Left hindlimb (tissue), 1 donor: ENCODE measurements at places on chromosomes 11 and 22.

GRCh38 chr22:16965083-16965482 lies 42.9 kb downstream of the GAB4 start:
- no peak for DNase-seq

DNA sequence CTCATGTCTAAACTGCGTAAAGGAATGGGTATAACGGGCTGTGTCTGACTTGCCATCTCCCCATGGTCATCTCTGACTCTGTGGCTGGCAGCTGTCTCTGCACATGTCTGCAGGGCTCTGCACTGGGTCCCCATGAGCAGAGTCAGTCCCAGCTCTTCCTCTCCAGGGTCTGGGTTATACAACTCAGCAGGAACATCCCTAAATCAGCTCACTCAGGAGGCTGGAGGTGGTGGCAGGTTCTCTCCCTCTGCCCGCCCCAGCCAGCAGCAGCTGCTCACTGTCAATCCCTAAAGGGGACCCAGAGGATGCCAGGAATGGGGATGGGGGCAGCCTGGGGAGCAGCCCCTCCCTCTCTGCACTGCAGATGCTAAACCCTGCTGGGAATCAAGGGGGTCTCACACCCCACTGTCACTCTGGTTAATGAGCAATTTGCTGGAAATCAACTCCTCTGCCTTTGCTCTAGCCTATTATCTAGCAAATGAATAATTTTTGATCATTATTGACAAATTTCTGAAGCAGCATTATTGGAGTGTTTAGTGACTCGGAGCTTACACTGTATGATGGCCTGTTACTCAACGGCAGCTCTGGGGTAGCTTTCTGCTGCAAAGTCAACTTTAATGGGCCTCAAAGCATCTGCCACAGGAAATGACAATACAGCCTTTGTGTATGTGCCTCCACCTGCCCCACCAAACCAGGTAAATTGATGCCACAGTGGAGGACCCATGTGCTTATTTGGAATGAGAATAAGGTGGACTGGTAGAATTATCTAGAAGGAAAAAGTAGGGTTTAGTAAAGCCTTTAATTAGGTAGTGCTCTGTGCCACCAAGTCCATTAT lies 55.7 kb upstream of the SHANK2 start:
- DNase-seq = no peak

- DNase-seq = no peak
Measured at GRCh38 chr11:4921796-4922195, 2.3 kb downstream of the OR51G1 start.

- no peak for DNase-seq
Measured at GRCh38 chr11:74412321-74412720, 14.1 kb upstream of the PGM2L1 start.

DNA sequence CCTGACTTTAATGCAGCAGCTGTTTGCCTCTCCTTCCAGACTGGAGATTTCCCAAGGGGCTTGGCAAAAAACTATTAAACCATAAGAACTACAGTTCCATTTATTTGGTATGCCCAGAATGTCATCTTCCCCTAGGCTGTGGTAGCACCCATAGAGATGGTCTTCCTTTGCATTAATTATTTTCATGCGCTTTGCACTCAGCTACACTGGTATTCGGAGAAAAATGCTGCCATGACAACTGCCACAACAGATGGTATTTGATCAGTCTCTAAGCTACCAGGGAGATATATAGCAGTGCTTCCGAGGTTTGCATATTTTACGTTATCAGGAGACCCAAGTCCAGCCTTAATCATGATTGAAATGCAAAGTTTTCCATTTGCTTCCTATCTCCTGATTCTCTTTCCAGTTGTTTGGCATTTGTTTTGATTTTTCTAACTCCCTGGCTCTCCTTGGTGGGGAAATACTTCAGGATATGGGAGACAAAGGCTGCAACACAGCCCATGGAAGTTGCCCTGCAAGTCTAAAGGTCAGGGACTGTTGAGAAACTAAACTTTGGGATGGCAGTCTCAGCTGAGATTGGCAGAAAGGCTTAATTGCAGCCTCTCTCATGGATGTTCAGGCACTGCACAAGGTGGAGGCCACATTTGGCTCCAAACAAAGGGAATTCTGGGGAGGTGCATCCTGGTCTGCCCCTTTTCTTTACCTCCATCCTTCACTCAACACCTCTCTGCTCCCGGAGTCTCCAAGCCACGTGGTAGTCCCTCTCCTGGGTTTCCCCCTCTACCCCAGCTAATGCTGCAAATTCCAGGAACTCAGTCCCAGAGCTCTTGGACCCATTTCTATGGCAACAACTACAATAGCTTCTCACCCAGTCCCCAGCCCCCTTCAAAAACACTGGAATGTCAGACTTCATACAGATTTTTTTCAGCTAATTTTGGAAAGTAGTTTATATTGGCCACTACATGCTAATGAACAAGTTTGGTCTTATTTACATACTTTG lies 151.8 kb downstream of the NAV2 start:
- DNase-seq = no peak

GRCh38 chr22:46753360-46753759 lies 9.1 kb upstream of the TBC1D22A start:
- DNase-seq = no peak

GRCh38 chr11:19929655-19930054 lies 217.0 kb downstream of the NAV2 start:
- no peak for DNase-seq

- no peak for DNase-seq
Measured at GRCh38 chr11:120403966-120404365, 67.8 kb downstream of the ARHGEF12 start.

DNA sequence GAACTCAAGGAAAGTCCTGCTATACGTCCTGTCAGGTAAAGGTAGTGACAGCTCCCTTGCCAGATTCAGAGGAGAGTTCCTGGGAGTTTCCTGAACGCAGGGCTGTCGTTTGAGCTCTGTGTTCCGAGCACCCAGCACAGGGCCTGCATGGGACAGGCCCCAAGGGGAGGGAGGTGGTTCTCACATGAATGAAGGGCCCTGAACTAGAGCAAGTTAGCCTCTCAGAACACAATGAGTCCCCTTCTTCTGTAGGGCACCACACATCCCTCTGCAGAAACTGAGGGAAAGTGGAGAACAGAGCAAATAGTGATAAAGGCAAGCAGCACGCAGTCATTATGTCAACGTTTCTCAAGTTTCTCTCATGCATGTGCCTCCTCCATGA lies 35.3 kb downstream of the NEU3 start:
- no peak for DNase-seq

- DNase-seq = no peak
Measured at GRCh38 chr11:44901120-44901633, 49.5 kb downstream of the TP53I11 start.

DNA sequence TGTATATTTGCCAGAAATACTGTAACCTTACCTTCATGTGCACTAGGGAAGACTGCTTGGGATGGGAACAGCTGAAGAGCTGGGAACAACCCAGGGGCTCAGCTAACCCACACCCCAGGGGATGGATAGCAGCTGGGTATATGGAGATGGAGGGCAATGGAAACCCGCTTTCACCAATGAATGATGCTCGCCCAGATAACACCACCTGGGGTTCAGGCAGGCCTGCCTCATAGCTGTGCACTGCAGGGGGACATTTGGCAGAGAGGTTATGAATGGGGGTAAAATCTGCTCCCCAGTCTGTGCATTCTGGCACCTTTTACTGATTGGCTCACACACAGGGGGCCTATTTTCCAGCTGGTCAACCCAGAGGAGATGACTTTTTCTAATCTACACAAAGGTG lies 170.7 kb downstream of the CHST1 start:
- DNase-seq = no peak

GRCh38 chr22:49394116-49394785 lies 433.4 kb downstream of the BRD1 start:
- no peak for DNase-seq

- no peak for DNase-seq
Measured at GRCh38 chr11:99464985-99465384, 444.2 kb downstream of the CNTN5 start.

DNA sequence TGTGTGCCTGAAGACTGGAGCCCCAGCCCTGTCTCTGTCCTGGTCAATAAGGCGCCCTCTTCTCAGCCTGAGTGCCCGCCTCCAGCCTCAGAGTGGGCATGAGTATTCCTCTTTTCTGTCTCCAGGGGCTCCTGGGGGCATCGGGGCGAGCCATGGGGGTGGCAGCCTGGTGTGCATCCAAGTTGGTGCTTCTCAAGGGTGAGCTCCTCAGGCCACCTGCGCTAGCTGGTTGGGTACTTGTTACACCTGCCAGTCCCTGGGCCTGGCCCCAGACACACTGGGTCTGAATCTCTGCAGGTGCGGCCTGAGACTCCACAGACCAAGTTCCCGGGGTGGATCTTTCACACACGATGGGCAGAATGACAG lies 168.6 kb upstream of the B3GAT1 start:
- no peak for DNase-seq

GRCh38 chr11:67290801-67291200 lies 1.7 kb downstream of the ANKRD13D start:
- no peak for DNase-seq

DNA sequence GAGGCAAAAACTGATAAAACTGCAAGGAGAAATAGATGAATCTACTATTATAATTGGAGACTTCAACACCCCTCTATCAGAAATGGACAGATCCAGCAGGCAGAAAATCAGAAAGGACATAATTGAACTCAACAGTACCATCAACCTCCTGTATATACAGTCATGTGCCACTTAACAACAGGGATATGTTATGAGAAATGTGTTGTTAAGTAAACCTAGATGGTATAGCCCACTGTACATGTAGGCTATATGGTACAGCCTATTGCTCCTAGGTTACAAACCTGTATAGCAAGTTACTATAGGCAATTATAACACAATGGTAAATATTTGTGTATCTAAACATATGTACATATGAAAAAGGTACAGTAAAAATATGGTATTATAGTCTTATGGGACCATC lies 66.8 kb upstream of the PHF21A start:
- DNase-seq = no peak

GRCh38 chr22:40041366-40042137 lies 46.8 kb downstream of the FAM83F start:
- no peak for DNase-seq

DNA sequence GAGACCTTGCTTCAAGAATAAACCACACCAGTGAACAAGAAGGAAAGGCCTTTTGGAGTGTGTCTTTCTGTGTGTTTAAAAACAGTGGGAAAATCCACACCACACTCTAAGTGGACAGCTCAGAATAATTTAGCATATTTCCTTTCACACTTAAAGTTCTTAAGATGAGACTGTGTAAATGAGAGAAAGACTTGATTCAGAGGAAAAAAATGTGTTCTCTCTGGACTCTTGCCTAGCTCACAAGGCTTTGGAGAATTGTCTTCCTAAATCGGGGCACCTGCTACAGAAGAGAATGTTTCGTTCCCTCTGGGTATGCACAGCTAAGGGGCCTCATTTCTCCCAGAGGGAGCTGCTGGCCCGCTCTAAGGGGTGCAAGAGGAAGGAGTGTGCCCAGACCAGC lies 28.4 kb upstream of the CRTAM start:
- DNase-seq = no peak

DNA sequence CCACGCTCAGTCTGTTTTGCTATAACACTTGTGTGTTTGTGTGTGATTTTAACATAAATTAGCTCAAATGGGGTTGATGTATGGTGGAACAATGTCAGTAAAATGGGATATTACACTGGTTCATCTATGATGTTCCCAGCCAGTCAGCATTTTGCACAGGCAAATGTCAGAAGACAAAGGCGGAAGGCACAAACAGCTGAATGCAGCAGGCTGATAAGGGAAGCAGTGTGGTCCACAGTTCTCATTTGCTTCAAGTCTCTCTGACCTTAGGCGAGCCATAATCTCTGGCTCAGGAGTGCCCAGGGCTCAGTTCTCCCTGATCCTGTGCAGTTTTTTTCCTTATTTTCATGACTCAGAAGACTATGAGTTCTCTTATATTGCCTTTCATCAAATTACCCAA lies 102.7 kb downstream of the FAR1 start:
- DNase-seq = no peak

DNA sequence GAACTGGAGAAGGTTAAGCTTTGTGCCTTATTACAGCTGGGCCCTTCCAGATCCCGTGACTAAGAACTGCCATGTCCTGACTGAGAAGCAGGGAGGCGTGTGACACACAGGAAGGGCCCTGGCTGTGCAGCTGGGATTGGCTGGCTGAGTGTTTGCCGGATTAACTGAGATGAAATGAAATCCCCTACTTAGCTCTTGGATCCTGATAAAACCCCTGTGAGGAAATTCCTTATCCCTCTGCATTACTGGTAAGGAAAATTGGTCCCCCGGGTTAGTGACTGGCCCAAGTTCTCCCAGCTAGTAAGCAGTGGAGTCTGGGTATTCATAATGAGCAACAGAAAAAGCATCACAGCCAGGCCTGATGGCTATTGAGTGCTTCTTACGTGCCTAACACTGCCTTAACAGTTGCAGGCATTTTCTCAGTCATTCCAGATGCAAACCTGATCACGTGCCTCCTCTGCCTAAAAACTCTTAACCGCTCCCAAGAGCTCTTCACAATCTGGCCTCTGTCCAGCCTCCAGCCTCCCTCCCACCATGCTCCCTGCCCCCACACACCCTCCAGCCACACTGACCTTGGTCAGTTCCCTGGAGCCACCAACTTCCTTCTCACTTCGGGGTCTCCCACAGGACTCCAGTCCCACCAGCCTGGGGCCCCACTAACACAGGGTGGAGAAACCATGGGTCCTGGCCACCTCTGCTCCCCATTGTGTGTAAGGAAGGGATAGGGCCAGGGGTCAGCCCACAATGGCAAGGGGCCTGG lies 37.8 kb downstream of the ARRB1 start:
- DNase-seq = peak; percentile 49

DNA sequence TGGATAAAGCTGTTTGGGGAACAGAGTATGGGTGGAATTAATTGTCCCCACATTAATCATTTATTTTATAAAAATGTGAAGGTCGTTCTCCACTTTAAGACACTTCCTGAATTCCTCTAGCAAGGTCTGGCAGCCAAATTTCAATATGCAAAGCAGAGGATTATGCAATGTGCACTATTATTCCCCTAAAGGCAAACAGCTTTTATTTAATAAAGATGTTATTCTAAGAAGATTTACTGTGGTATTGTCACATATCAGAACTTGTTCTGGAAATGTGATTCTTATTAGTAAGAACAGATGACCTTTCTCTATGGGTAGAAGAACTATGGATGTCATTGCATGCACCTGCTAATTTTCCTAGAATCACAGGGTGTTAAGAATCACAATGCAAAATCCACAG lies 1128.8 kb upstream of the CCDC90B start:
- no peak for DNase-seq

GRCh38 chr22:37088750-37089408 lies 20.6 kb downstream of the TMPRSS6 start:
- DNase-seq = no peak

DNA sequence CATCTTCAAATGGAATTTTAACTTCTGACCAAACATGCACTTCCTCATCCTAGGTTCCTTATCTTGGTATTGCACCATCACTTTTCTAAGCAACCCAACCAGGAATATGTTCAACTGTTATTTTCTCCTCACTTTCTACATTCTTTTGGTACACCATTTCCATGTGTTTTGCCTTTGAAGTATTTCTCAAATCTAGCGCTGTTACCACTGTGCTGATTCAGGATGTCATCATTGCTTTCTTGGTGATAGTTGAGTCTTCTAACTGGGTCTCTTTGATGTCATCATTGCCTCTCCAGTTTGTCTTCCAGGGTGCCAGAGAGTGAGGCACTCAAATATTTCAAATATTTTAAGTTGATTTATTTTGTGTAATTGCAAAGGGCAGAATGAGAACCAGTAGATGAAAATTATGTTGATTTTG lies 47.5 kb downstream of the HORMAD2 start:
- no peak for DNase-seq

- DNase-seq = no peak
Measured at GRCh38 chr11:70466154-70466553, 67.8 kb downstream of the CTTN start.

GRCh38 chr11:128532572-128533091 lies 54.7 kb downstream of the ETS1 start:
- no peak for DNase-seq
